WTC11 (cell line): ENCODE measurements at places on chromosomes 16 and 17.

DNA sequence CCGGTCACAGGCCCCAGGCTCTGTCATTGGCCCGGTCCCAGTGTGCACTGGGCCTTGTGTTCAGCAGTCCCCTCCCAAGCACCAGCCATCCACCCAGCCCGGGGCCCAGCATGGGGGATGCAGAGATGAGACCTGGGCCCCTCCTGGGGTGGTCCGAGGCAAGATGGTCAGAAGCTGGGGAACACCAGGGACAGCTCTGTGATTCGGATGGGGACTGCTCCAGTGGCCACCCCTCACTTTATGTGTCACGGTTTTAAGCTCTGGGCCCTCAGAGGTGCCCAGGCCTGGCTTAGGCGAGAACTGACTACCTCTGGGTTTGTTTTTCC, 92.0 kb upstream of the PLCG2 start:
- DNase-seq: no peak

- DNase-seq: no peak
Measured at GRCh38 chr16:82990155-82990554, 363.4 kb downstream of the CDH13 start.

DNA sequence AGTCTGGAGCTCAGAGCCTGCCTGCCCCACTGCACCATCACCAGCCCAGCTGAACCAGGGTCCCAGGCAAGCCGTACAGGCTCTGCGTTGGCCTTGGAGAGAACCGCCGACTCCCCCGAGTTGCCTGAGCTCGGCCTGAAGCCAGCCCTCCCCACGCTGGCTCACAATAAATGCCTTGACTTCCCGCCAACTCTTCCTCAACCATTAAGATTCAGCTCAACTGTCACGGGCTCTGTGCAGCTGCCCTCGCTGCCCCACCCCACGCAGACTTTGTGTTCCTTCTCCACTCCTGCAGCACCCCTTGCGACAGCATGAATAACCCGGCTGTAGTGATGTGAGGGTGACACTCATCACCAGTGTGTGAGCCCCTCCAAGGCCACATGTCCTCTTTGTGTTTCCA, 4.8 kb upstream of the QPRT start:
- no peak for DNase-seq

- peak; percentile 56 for DNase-seq
Measured at GRCh38 chr17:42276609-42277341, 584 bp upstream of the STAT5B start.

- no peak for DNase-seq
Measured at GRCh38 chr16:1961651-1962067, 2.3 kb downstream of the NDUFB10 start.

GRCh38 chr17:64107500-64108236, 22.3 kb downstream of the ERN1 start:
- no peak for DNase-seq

- no peak for DNase-seq
Measured at GRCh38 chr17:77957235-77957856, 1.2 kb upstream of the TNRC6C start.

DNA sequence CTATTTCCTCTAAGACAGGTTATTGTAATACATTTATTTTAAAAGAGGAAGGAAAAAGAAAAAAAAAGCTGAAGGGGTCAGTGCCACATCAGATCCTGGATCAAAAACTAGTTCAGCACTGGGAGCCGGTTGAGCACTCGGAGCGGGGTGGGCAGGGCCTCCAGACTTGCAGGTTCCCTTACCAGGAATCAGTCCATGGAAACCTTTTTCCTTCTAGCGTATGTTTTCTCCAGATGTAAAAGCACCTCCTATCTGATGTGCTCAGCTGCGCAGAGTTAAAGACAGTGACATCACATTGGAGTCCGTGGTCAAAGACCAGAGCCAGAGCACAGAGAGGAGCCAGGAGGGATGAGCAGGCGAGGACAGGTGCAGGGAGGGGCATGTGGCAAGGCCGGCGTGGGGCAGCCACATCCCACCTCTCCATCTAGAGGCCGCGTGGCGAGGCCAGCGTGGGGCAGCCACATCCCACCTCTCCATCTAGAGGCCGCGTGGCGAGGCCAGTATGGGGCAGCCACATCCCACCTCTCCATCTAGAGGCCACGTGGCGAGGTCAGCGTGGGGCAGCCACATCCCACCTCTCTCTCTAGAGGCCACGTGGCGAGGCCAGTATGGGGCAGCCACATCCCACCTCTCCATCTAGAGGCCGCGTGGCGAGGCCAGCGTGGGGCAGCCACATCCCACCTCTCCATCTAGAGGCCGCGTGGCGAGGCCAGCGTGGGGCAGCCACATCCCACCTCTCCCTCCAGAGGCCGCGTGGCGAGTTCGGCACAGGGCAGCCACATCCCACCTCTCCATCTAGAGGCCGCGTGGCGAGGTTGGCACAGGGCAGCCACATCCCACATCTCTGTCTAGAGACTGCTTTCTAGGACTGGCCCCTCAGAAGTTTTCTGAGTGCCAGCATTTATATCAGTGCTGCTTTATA, 166.8 kb upstream of the CHMP6 start:
- DNase-seq: no peak

- DNase-seq: no peak
Measured at GRCh38 chr16:2079991-2080390, 32.2 kb downstream of the TSC2 start.

DNA sequence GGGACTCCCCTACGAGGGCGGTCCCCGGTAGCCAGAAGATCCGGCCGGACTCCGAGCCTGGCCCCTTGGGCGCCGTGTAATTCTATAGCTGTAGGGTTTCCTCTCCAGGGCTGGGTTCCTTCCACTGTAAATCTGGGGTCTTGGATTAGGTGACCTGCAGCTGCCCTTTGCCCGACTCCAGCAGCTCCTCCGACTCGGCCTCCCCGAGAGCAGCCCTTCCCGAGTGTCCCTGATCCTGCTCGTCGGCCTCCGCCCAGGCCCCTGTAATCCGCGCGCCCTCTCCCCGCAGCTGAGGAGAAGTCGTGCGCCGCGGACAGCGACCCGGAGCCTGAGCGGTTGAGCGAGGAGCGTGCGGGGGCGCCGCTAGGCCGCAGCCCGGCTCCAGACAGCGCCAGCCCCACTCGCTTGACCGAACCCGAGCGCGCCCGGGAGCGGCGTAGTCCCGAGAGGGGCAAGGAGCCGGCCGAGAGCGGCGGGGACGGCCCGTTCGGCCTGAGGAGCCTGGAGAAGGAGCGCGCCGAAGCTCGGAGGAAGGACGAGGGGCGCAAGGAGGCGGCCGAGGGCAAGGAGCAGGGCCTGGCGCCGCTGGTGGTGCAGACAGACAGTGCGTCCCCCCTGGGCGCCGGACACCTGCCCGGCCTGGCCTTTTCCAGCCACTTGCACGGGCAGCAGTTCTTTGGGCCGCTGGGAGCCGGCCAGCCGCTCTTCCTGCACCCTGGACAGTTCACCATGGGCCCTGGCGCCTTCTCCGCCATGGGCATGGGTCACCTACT, 5.5 kb downstream of the TBX2 start:
- peak; percentile 50 for DNase-seq

DNA sequence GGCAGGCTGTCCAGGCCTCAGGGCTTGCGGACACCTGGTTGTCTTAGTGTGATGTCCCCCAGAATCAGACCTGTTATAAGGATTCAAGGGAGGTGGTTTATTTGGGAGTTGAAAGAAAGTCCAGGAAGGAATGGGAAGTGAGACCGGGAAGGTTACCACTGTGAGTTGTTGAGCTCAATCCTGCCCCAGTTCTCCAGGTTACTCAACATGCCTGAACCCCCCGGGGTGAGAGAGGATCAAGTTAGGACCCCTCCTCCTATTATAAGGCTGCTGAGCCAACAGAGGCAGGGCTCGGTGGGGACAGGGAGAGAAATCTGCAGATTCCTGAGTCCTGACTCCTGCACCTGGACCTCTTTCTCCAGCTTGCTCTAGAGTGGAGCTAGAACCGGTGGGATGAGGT, 86.4 kb downstream of the MRM1 start:
- peak; percentile 50 for DNase-seq

DNA sequence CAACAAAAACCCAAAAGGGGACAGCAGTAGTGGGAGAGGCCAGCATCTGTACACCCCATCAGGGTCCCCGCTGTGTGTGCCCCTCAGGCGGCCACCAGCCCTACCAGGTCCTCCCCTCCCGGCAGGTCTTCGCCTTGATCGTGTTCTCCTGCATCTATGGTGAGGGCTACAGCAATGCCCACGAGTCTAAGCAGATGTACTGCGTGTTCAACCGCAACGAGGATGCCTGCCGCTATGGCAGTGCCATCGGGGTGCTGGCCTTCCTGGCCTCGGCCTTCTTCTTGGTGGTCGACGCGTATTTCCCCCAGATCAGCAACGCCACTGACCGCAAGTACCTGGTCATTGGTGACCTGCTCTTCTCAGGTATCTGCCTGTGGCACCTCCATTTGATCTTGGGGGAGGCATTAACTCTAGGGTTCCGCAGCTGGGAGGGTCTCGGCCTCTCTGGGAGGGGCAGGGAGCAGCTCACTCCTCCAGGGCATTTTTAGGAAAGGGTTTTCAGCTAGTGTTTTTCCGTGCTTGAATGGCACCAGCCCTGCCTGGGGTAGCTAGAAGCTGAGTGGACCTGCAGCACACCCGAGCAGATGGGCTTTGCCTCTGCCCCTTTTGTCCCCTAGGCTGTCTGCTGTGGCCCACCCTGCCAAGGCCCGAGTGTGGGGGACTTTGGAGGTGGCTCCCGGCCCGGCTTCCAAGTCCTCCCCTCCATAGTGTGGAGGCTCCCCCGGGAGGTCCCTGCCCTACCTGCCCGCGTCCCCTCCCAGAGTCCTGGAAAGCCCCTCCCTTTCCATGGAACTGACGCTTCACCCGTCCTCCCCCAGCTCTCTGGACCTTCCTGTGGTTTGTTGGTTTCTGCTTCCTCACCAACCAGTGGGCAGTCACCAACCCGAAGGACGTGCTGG, 2.6 kb downstream of the SYNGR2 start:
- DNase-seq: no peak

GRCh38 chr17:57108671-57109392, 23.8 kb downstream of the AKAP1 start:
- DNase-seq: no peak

DNA sequence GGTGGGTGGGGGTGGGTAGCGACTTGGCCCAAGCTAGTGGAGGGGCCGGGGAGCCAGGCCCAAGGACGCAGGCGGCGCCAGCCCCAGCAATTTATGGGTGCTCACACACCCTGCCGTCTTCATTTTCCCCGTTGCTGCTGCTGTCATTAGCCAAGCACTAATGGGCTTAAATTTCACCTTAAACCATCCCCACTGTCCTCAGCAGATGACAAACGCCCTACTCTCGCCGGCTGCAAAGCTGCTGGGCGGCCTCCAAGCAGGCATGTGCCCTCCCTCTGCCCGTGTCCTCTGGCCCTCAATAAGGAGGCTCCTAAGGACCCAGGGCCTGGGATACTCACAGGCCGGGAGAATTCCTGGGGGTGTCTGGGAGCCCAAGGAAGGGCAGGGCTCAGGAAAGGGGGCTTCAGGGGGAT, 66.1 kb downstream of the SREBF1 start:
- DNase-seq: no peak

GRCh38 chr16:4172070-4172469, 55.8 kb upstream of the ADCY9 start:
- no peak for DNase-seq

DNA sequence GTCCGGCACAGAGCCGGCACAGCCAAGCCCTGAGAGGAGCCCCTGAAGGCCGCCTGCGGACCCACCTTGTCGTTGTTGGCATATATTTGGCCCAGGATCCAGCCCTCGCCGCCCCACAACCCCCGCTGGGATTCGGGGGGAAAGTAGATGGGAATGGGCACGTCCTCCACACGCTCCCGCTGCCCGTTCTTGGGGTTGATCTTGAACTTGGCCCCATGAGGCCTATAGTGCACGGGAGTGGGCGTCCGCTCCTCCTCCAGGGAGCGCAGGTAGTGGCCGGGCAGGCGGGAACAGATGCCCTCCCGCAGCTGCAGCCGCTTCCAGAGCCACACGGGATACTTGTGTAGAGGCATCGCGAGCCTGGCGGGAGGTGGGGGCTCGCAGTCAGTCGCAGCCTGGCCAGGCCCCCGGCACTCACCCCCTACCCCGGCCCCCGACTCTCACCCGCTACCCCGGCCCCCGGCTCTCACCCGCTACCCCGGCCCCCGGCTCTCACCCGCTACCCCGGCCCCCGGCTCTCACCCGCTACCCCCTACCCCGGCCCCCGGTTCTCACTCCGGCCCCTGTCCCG, 387 bp downstream of the MRPL28 start:
- DNase-seq: no peak

GRCh38 chr17:80951121-80952090, 40.2 kb upstream of the CHMP6 start:
- DNase-seq: peak; percentile 8

DNA sequence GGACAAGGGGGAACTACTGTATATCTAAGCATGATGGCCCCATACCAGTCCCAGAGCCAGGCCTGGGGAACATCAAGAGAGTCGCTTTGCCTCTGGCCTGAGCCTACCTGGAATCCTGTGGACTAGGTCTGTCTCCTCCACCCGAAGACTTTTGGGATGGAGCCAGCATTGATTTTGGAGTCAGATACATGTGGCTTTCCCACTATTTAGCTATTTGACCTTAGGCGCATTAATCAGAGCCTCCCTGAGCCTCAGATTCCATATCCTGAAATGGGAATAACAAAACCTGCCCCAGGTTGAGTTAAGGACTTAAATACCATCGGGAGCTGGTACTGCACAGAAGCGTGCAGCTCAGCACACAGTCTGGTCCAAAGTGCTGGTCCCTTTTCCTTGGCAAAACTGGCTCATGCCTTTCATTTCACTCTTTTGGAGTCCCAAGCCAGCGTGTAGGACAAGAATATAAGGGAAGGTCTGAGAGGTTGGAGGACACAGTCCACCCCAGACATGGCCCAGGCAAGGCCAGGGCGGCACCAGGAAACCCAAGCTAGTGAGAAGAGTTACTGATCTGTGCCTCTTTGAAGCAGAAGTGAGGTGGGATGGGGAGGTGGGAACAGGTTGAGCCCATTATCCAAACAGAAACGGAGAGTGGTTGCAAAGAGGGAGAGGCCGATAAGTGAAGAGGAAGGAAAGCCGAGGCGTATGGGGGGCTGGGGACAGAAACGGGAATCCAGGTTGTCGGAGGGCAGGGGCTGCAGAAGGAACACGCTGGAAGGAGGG, 986 bp downstream of the FA2H start:
- DNase-seq: no peak

GRCh38 chr16:17026600-17027242, 444.0 kb downstream of the XYLT1 start:
- no peak for DNase-seq
